ENCODE measurements at places on chromosomes 2 and 18.

DNA sequence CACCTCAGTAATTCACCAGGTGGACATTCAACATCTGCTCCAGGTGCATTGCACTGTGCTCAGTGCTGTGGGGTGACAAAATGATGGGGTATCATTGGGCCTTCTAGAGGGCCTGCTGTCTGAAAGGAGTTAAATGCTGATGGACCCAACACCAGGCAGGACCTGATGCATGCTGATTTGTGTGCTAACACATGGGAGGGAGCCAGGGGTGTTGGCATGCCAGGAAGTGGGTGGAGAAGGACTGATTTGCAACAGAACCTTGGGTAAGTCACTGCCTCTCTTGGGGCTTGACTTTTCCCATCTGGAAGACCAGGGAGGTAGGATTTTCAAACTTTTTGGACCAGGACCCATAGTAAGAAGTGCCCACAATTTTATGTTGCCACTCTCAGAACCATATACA, 57.9 kb upstream of the CXCR4 start:
- DNase-seq = no peak

DNA sequence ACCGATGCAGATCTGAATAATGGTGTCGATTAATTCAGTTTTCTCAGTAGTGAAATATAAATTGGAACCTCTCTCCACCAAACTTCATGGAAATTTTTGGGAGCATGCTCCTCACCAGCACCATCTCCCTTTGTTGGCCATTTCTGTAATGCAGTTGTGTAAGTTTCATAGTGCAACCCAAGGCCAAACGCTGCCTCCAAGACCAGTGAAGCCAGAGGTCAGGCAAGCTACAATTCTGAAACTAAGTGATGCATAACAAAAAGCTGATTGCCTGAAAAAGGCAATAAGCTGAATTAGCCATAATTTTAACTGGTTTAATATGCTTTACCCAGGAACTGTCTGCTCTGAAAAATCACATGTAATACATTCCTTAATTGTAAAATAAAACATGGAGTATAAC, 138.3 kb upstream of the TACR1 start:
- no peak for DNase-seq

DNA sequence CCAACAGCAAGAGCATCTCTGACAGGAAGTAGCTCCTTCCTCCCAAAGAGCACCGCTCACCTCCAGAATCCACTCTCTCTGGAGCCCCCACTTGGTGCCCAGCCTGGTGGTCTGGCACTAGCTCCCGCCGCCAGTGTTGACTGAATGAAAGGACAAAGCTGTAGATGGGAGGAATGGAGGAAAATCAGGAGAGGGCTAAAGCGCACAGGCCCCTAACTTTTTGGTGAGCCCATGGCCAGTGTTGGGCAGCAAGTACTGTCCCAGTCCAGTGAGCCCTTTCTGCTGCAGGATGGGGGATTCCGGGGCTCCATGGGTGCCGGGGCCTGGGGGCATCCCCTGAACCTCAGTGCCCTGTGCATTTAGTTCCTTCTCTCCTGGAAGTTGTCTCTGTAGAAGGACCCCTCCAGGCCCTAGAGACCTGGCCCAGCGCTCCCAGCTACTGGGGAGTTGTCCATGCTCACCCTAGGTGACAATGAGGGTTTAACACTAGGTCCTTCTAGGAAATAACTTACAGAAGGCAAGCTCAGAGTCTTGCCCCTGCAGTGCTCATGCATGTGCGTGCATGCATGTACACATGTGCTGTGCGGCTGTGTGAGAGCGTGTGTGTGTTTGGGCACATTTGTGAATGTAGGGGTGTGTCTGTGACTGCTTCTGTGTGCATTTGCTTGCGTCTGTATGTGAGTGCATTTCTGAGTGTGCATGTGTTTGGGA, 33.6 kb downstream of the GLI2 start:
- DNase-seq = no peak

GRCh38 chr2:129404000-129404685, 575.3 kb upstream of the RAB6C start:
- no peak for DNase-seq

DNA sequence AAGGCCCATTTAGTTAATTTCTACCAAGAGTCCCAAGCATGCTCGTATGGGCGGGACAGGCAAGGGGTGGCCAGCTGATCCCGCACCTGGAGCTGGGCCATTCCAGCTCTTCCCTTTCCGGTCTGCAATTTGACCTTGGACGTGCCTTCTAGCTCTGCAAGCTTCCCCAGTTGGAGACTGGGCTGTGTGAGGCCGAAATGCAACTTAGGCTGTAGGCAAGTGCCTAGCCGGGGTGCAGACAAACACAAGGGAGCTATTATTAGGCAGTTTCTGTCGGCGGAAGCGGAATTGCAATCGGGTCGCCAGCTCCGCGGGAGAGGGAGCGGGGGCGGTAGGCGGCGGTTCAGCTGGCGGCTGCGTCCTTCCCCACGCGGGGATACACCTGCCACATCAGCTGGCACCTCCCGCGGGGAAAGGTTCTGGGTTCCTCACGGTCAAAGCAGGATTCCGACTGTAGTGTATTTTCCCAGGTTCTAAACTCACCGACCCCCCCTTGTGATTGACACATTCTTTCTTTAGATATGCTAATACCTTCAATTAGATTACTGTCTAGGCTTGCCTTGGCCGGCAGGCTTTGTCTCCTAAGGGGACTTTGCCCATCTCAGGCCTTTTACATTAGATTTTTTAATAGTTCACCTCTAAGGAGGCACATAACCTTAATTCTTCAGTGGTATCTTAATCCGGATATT, 17.1 kb upstream of the ZNF532 start:
- no peak for DNase-seq
